SHP77 (cell line): ENCODE measurements at places on chromosomes 2 and 18.

DNA sequence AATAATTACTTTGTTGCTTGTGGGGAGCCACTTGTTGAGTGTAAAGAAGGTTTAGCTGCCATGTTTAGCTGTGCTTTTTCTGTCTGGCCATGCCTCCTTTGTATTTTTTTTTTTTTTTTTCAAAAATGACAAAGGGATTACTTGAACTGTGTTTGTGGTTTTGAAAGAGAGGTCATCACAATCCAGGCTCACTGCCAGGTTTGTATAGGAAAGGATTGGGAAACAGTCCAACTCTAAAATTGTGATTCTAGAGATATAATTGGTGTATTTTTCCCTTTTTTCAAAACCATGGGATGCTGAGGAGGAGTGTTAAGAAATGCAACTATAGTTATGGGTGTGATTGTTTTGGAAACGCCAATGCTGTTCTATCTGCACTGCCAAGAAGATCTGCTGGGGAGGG is 4.3 kb downstream of the ITPRIPL1 start:
- DNase-seq, result no peak

- no peak for DNase-seq
Observed at GRCh38 chr2:204877691-204878090, 332.4 kb downstream of the PARD3B start.

DNA sequence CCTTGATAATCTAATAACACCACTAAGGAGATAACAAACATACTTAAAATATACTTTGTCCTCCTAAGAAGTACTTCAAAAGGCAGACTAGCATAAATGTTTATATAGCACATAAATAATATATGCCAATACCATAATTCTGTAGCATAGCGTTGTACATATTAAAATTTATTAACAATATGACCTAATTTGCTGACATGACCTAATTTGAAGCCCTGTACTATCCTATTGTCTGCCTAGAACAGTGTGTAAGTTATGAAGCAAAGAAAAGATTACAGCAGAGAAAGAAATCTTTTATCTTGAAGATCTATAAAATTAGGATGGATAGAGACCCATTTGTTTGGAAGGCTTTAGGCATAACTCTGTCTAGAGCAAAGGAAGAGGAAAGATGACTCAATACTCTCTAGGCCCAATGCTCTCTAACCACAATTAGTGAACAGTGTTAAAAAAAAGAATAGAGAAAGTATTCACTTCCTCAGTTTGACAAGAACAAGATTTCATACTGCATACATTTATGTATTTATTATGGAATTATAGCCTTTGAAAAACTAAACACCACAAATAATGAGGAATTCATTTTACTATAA is 231.3 kb downstream of the ZRANB3 start:
- DNase-seq, result no peak

GRCh38 chr18:28063271-28063761 is 113.6 kb downstream of the CDH2 start:
- no peak for DNase-seq

DNA sequence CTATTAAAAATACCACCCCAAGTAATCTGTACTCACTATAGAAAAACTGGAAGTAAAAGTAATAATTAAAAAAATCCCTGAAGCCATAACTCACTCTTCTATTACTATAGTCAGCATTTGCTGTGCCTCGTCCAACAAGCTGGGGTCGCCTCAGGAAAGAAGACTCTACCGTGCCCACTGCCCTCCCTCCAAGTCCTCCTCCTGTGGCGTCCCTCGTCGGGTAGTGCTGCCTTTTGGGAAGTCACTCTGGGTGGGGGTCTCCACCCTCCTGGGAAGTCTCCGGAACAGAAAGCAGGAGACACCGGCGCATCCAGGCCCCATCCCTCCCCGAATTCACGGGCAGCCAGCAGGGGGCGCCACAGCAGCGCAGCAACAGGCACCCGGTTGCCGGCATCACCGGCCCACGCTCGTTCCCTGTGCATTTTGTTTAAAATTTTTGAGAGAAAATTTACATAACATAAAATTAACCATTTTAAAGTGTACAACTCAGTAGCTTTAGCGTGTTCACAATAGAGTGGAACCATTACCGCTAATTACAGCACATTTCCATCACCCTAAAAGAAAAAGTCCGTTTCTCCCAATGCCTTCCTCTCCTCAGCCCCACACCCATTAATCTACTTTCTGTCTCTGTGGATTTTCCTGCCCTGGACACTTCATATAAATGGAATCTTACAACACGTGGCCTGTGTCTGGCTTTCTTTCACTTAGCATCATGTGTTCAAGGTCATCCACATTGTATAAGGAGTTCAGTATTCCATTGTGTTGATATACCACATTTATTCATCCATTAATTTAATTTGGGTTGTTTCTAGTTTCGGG is 62.2 kb downstream of the ADNP2 start:
- no peak for DNase-seq

DNA sequence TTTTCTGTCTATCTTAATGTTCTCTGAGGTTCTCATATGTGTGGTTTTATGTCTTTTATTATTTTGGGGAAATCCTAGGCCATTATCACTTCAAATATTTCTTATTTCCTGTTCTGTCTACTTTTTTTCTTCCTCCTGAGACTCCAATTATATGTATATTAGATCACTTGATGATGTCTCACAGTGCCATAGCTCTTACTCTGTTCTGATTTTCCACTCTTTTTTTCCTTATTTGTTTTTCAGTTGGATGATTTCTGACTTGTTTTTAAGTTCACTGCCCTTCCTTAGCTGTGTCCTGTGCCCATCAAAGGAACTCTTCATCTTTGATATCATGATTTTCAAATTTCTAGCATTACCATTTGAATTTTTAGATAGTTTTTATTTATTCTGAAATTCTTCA is 24.1 kb downstream of the FAM228B start:
- no peak for DNase-seq

DNA sequence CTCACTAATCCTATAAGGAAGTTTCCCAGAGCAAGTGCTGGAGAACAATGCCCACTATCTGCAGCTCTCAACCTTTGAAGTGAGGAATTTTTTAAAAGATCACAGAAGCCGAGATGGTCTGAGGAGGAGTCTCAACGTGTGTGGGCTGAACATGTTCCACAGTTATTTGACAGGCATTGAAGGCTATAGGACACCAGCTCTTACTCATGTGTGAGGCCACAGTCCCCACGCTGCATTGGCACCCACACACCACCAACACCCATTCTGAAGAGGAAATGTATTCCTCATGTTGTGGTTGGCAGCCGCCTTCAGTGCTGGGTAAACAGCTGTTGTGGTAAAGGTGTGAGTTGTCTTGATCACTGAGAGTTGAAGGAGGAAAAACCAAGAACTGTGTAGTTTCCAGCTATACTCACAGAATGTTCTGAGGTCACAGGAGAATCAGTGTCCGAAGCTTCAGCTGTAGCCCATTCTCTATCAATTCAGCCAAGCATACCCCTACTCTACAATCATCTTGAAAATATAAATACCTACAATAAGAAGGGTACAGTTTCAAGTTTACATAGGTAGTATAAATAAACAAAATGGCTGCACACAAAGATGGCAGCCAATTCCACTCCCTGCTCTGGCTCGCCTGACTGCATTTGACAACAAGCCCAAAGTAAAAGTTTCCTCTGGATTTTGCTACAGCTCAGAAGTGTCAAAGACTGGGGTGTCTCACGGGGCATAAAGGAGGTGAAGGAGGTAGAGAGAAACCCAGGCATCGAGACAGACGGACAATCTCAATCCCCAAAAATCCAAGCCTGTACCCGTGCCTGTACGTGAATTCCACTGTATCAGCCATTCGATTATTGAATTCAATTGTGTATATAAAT is 12.1 kb downstream of the CD226 start:
- DNase-seq, result no peak

DNA sequence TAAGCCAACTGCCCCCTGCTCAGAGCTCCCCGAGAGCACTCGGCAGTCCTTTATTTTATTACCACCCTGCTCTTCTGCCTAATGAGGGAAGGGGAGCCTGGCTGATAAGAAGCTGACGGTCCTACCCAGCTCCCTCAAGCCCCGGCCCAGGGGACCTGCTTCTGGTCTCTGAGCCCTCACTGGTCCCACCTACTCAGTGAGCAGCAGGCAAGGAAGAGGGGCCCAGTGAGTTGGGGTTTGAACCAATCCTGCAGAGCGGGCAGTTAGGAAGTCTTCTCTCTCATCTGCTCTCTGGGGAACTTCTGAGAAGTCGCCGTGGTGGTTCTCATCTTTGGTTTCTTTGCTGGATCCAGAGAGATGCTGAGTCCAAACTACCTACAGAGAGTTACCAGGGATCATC is 218.9 kb downstream of the NDUFA10 start:
- no peak for DNase-seq

DNA sequence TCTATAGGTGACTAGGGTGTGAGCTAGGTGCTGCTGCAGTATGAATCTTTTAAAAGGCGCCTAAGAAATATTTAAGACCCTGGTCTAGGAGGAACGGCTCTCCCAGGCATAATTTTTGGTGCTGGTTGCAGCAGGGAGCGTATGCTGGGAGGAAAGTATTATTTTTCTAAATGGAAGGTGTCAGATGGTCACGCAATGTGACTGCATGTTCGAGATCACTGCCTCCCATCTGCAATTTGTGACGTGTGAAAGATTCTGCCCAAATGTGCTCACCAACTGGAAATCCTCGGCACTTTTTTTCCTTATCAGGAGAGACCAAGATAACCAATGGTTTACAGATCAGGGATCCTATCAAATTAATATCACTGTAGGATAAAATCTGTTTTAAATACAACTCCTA is 95.6 kb upstream of the KLHL14 start:
- no peak for DNase-seq

DNA sequence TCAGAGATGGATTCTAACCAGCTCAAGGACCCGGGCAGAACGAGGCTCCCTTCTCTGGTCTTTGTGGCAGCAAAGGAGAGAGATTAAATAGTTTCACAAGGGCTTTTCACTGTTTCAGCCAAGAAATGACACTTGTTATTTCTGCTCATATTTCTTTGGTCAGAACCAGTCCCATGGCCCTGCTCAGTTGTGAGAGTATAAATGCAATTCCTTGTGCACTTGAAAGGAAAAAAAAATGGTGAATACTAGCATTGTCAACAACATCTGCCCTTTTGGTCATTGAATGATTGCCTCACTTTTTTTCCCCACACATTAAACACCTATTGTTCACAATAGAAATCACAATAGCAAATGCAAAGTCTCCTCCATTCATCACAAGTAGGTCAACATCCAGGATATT is 104.4 kb downstream of the RDH14 start:
- no peak for DNase-seq

- no peak for DNase-seq
Observed at GRCh38 chr2:98480598-98480997, 35.9 kb downstream of the INPP4A start.

GRCh38 chr2:82320296-82320695 is 2015.7 kb upstream of the LRRTM1 start:
- no peak for DNase-seq

- DNase-seq, result no peak
Observed at GRCh38 chr2:162490761-162491470, 147.0 kb downstream of the GCA start.

- peak; percentile 64 for DNase-seq
Observed at GRCh38 chr18:62186499-62186773, 420 bp downstream of the PIGN start.

DNA sequence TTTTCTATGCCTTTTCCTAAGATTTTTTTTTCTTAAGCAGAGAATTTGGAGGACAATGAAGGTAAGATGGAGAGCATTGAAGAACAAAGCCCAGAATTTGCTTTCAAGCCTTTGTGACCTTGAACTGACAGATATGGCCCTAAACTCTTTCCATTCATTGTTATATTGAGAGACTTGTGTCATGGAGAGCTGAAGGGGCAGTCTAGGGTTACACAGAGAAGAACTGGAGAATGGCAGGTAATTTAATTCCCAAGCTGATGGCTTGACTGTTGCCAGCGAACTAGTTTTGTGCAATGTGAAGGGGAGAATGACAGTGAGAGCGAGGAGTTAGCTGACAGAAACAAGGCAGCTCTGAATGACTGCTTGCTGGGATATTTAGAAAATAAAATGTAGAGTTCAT is 1344.2 kb downstream of the LRP1B start:
- no peak for DNase-seq

DNA sequence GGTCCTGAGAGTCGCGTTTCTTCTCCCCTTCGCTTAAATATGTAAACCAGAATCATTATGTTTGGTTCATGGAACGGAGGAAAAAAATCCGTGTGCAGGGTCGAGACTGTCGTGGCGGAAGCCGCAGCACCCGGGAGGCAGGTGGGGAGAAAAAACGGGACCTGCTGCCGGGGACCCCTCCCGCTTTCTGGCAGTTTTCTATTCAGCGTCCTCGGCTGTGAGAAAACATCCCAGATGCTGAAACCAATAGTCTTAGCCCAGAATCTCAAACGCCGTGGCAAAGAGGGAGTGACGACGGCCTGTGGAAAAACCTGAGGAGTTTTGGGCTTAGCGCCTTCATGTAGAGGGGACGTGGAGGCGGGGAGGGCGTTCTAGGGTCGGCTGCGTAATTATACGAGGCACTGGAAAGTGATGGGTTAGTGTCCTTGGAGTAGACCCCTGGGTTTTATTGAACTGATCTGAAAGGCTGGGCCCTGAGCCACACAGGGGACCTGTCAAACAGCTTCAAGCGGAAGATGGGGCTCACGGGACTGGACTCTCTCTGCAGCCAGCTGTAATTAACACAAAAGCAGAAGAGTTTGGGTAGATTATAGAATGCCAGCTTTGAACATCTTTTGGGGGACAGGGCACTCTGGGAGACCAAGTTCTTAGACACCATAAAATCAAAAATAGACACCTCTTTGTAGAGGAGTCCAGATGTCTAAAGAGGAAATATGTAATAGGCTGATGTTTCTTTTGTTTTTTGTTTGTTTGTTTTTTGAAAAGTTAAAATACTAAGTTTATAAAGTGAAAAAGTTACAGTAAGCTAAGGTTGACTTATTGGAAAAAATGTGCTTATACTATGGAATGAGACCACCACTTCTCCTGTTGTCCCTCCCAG is 834 bp upstream of the BUB1 start:
- DNase-seq, result no peak

DNA sequence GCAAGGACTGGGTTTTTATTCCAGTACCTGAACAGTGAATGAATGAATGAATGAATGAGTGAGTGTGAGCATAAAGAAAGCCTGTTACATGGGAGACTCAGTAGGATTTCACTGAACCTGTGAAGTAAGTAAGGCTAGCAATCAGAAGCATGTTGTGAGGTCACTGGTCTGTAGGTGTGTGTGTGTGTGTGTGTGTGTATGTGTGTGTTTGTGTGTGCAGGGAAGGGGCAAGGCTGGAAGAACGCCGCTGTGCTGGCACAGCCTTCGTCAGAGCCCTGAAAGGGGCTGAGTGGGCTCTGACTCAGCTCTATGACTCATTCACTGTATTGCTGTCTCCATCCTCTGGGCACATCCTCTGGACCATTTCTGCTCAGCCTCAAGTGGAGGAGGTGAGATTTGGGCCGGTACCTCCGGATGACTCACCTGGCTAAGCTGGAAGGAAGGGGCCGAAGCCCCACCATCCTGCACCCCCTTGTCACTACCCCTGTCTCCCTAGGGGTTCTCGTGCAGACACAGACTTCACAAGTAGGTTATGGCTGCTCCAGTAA is 51.4 kb upstream of the MRPL33 start:
- peak; percentile 30 for DNase-seq
